ENCODE measurements at places on chromosomes 5 and 9.

DNA sequence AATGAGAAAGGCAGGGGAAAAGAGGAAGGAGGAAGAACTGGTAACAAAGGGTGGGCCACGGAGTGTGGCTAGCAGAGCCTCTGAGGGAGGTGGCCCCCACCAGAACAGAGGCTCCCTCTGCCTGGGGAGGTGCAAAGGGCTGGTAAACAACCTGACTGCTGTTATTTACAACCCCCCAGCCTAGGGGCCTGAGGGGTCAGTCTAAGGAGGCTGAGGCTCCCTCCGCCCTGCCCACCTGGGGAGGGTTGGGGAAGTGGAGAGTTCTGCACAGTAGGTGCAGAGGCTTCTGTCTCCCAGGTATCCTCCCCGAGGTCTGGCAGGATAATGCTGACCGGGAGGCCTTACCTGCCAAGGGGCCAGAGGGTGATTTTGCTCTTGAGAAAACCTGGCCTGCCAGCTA, 35.6 kb upstream of the SMU1 start:
- no peak for DNase-seq

DNA sequence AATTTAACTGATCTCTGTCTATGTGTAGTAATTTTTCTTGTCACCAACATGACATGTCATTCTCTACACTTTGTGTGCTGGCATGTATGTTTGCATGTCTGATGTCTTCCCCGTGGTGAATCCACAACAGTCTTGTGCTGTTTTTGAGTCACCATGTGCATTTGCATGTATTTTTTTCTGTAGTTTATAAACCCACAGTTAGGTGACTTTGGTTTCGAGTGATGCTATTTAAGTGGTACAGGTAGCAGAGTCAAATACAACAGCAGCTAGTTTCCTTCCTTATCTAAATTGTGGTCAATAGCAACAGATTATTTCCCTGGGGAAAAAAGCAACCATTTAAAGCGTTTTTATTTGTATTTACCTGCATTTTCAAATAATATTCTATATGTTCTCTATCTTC, 89.9 kb upstream of the FSD1L start:
- DNase-seq = no peak

DNA sequence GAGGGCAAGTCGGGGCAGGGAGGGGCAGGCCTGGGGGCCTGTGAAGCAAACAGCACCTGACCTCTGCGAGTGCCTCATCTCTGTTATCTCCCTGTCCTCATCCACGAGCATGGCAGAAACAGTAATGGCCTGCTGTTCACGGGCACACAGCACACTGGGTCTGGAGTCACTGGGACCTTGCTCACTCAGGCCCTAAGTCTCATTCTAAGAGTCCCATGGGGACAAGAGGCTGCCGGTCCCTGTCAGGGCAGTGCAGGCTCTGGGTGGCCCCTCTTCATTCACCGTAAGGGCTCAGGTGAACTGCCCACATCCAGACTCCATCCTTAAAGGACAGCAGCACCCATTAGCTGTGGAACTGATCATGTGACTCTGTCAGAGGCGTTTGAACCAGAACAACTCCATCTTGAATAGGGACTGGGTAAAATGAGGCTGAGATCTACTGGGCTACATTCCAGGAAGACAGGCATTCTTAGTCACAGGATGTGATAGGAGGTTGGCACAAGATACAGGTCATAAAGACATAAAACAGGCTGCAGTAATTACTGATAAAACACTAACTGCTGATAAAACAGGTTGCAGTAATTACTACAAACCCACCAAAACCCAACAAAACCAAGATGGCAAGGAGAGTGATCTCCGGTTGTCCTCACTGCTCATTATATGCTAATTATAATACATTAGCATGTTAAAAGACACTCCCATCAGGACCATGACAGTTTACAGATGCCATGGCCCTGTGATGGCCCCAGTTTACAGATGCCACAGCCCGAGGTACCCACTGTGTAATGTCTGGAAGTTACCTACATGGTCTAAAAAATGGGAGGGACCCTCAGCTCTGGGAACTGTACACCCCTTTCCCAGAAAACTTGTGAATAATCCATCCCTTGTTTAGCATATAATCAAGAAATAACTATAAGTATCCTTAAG, 28.7 kb downstream of the BICD2 start:
- DNase-seq = no peak

DNA sequence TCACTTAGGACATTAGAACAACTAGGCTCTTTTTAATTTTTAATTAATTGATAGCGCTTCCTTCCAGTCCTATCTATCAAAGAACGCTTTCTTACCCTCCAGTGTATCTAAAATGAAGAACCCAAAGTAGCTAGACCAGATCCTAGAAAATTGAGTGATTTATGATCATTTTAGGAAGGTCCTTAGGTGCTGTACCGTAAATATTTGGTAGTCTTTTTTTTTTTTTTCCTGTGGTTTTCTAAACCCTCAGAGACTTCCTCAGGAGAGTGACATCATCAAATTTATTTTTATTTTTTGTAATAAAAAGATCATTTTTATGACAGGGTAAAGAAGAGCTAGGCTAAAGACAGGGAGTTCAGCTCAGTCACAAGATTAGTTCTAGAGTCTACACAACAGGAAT, 197.4 kb downstream of the WDR70 start:
- no peak for DNase-seq

DNA sequence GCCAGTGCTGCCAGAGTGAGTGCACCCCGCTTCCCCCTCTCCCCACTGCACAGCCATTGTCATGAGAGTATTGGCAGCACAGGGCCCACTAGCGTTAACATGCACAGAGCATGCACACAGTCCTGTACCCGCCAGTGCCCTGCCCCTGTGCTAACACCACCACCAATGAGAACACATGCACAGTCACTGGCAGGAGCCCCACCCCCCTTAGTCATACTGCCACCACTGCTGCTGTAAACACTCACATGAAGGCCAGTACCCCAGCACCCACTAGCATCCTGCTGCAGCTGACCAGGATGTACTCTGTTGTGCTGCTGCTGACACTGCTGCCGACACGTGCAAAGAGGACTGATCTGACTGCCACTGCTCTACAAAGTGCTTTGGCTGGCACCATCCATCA, 19.5 kb upstream of the RANBP6 start:
- DNase-seq = no peak

- DNase-seq = peak; percentile 62
Measured at GRCh38 chr5:19270153-19270552, 717.8 kb downstream of the CDH18 start.

GRCh38 chr9:23829580-23830475, 3.8 kb upstream of the ELAVL2 start:
- DNase-seq = no peak

DNA sequence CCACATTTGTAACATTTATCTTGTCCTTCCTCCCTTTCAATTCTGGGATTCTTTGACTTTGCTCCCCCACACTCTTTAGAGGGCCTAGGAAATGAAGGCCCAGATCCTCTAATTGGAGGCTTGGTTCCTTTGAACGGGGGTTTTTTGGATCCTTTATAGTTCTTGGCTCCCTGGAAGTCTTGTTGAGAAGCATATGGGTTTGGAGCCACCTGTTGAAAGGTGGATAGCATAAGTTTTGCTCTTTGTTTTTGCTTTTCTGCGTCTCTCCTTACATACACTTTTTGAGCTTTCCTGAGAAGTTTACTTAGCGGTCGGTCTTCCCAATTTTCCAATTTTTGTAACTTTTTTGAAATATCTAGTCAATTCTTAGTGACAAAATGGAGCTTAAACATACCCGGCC, 17.8 kb downstream of the IFT74 start:
- DNase-seq = no peak

DNA sequence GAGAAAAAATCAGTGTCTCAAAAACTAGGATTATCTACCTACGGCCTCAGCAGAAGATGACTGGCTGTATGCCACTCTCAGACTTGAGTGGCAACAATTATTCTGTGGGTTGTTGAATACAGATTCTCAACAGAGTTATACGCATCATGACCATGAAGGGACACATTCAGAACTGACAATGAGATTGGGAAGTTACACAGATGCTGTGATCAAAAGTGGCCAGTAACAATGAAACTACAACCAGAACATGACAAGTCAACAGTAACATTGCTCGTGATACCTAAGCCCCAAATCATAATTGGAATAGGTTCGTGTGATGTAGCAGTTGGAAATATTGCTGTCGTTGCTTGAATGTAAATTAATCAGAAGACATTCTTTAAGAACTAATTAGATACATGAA, 957.5 kb upstream of the CDH9 start:
- DNase-seq = no peak

DNA sequence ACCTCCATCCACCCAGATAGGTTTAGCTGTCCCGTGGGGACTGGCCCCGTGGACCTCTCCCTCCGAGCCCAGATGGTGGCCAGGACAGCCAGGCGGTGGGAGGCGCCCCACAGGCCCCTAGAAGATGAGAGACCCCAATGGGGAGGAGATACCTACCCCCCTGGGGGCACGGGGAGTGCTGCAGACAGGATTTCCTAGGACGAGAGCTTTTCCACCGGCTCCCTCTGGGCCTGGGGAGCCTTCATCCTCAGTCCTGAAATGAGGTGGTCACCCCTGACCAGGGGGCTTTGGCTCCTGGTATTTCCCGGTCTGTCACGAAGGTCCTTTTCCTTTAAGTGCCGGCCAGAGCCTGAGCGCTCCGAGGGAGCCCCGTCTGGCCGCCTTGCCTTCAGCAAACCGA, 46.8 kb downstream of the MRPL36 start:
- no peak for DNase-seq

GRCh38 chr9:13439685-13440476, 160.4 kb upstream of the MPDZ start:
- DNase-seq = peak; percentile 24

GRCh38 chr9:128249908-128250838, 25.6 kb downstream of the GOLGA2 start:
- DNase-seq = peak; percentile 72

- DNase-seq = peak; percentile 24
Measured at GRCh38 chr9:135565636-135566035, 4.1 kb downstream of the PAEP start.

GRCh38 chr5:140631831-140632365, 1.1 kb downstream of the CD14 start:
- DNase-seq = no peak

- no peak for DNase-seq
Measured at GRCh38 chr5:157593052-157593757, 17.6 kb upstream of the ADAM19 start.

DNA sequence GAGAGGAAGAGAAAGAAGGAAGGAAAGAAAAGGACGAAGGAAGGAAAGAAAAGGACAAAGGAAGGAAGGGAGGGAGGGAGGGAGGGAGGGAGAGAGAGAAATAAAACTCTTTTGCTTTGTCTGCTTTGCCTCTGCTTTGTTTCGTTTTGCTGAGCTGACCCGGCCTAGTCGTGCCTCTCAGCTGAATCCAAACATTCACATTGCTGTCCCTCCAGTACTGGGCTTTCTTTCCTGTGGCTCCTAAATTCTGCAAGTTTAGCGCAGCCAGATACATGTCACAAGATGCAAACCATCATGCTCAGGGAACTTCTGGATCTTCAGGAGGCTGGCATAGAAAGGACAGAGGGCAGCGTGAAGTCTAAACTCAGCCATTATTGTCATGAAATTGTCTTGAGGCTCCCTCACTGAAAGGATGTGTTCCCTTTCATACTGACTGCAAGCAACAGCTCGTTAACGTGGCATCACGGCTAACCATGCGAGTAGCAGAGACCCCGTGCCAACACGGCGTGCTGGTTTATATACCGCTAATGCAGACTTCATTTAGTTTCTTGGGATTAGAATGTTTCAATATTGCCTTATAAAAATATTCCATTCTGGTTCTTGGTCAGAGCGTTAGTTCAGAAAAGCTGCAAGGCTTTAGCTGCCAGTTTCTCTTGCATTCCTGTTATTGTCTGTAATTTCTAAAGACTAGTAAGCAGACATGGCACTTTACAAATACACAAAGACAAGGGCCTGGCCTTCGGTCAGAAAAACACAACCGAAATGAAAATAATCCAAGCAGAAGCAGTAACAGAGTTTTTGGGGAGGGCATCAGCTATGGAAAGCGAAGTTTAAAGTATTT, 94.2 kb downstream of the TMEM174 start:
- no peak for DNase-seq

DNA sequence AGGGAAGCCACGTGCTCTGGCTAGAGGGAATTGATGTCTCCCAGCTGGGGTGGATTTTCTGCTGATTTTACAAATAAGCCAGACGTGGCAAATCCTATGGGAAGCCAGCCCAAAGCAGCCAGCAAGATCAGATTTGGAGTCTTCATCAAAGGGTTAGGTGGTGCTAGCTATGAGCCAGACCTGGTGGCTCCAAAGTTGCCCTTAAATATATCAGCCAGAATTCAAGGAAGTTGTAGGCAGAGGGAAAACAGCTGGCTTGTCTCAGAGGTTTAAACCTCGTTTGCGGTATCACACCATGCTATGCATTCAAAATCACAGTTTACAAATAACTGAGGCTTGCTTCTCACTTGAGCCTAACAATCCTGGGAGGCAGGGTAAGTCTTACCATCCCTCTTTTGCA, 313.2 kb downstream of the MLLT3 start:
- no peak for DNase-seq

GRCh38 chr5:93674866-93675459, 66.4 kb downstream of the POU5F2 start:
- no peak for DNase-seq

DNA sequence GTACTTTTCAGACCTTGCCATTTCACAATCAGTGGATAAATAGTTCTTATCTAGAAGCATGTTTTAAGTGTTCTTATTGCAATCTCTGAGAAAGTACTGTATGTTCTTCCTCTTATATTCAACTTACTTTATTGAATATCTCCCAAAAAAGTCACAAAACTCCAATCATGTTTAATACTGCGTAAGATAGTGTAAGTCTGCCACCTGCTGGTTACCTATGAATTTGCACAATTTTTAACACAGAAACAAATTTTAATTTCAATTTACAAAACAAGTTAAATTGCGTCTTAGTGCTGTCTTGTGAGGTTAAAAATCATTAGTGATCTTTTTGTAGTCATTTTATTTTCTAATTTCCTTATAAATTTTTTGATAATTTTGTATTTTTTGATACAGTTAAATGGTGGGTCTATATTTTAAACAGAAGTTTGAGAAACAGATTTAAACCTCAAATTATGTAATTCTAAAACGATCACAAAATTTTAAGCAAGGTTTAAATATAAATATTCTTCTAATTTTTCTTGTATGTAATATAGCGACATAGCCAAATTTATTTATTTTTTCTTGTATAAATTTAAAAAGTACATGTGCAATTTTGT, 115.8 kb downstream of the EMB start:
- DNase-seq = peak; percentile 16

- no peak for DNase-seq
Measured at GRCh38 chr5:44983006-44983405, 174.3 kb downstream of the MRPS30 start.

DNA sequence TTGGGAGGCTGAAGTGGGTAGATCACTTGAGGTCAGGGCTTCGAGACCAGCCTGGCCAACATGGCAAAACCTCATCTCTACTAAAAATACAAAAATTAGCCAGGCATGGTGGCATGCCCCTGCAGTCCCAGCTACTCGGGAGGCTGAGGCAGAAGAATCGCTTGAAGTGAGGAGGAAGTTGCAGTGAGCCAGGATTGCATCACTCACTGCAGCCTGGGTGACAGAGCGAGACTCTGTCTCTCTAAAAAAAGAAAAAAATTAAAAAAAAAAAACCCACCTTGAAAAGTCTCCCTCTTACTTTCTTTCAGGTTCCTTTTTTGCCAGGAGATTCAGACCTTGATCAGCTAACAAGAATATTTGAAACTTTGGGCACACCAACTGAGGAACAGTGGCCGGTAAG, 34.2 kb downstream of the CDK7 start:
- no peak for DNase-seq
